ENCODE measurements at places on chromosomes 7 and 10. TPM values are rescaled to one million over a fixed set of nuclear protein-coding genes. Genes with fewer than 3 reads are reported as not detected.

DNA sequence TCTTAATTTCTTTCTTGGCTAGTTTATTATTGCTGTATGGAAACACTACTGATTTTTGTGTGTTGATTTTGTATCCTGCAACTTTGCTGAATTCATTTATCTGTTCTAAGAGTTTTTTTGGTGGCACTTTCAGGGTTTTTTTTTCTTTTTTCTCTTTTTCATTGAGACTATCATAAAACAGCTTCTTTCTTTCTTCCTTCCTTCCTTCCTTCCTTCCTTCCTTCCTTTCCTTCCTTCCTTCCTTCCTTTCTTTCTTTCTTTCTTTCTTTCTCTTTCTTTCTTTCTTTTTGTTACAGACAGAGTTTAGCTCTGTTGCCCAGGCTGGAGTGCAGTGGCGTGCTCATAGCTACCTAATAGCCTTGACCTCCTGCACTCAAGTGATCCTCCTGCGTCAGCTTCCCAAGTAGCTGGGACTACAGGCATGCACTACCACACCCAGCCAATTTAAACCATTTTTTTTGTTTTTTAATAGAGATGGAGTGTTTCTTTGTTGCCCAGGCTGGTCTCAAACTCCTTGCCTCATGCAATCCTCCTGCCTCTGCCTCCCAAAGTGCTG, 72.3 kb downstream of the ZNF503 start:
- no peak for ATAC-seq

- no peak for ATAC-seq
These were observed 253.7 kb downstream of the ANKRD7 start for GRCh38 chr7:118478236-118478635.

DNA sequence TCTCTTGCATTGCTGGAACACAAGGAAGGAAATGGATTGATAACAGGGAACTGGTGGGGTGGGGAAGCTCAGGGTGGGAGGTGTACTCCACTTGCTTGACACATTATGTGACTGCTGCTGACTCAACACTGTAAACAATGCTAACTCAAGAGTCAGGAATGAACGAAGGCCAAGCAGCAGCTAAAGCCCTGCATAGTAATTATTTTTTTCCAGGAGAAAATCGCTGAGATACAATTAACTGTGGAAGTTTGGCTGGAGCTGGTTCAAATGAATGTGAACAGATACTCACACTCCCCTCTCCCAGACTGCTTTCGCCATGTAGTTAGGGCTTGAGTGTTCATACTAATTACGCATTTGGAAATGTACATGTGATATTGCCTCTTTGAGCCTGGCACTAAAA, 170.9 kb upstream of the AOAH start:
- ATAC-seq = no peak

DNA sequence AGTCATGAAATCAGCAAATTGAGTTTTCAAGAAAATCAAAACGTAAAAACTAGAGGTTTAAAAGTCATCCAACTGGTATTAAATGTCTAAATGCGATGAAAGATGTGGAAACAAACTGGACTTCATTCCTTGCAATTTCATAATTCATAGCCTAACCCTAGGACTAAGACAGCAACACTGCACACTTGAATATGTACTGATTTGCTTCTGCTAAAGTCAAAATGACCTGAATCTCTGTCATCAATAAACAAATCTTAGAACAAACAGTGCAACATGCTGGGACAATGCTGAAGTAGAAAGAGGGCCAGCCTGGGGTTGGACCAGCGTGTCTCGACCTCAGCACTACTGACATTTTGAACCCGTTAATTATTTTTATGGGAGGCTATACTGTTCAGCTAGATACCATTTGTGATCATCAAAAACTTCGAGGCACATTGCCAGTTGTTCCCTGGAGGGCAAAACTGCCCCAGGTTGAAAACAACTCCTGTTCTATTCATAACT, 47.1 kb downstream of the MYOF start:
- ATAC-seq = no peak

Gene PDZD7
- not detected for total RNA-seq

Gene ZNF365
- 1.8 TPM for total RNA-seq

Gene GFRA1
- 57.1 TPM for total RNA-seq
